GM13977 (cell line): ENCODE measurements at places on chromosomes 7 and 10.

DNA sequence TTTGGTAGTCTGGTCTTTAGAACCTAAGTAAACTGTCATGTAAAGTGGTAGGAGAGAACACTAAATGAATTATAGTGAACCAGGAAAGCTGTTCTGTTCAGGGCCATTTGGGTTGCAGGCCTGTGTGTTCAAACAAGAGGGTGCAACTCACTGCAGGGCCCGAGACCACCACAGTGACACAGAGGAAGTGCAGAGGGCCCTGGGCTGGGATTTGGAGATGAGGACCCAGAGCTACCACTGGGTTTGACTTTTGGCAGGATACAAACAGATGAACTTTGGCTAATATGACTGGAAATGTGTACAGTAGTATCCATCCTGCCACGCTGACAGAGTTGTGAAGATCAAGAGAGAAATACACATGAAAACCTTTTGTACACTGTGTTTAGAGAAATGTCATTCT, 9.8 kb downstream of the MMP21 start:
- no peak for DNase-seq

DNA sequence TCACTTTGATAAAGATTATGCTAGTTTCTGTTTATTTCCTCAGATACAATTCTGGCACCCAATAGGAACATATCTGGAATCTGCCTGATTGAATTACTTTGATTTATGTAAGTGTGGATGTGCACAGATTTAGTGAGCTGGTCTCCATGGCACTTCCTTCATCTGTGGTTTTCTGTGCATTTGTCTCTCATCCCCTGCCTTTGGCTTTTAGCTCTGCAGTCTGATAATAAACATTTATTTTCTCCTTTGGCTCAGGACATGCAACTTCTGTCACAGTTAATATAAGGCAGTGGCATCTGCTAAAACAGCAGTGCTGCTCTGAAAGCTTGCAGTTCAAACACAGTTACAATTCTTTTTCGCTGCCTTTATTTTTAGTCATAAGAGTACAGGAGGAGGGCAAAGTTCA, 273.7 kb upstream of the CHRM2 start:
- DNase-seq, result no peak

DNA sequence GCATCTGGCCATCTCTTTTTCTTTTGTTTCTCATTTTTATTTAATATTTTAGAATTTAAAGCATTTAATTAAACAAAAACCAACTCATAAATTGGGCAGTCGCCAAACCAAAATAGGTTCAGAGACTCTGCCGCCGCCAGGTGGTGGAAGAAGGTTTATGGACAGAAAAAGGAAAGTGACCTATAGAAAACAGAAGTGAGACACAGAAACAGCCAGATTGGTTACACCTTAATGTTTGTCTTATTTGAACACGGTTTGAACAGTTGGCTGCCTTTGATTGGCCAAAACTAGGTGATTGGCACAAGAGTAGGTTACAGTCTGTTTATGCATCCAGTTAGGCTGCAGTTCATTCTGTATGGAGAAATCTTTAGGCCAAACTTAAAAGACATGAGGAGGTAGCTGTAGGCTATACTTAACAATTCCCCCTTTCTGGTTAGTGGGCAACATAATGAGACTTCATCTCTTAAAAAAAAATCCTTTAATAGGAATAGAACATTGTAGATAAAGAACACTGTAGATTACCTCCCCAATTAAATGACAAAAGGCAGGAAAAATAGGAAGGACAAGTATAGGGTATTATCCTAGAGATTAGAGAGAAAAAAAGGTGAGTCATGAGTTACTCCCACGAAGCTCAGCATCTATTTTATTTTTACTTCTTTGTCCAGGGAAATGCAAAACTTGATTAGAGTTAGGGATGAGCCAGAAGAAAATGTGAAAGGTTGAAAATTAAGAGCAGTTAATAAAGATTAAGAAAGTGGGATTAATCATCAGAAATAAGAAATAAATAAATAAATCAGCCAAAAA, 23.9 kb upstream of the CYCS start:
- DNase-seq, result no peak

GRCh38 chr10:100037758-100038315, 28.1 kb upstream of the DNMBP start:
- DNase-seq, result no peak

GRCh38 chr7:135811506-135811905, 62.9 kb upstream of the FAM180A start:
- DNase-seq, result no peak

GRCh38 chr7:105126436-105126975, 112.5 kb downstream of the KMT2E start:
- DNase-seq, result no peak
